ENCODE measurements at places on chromosomes 5 and 9.

- no peak for DNase-seq
These were observed 167.7 kb upstream of the MPDZ start for GRCh38 chr9:13446938-13447842.

GRCh38 chr5:3460416-3460815 is 135.2 kb upstream of the IRX1 start:
- no peak for DNase-seq

- DNase-seq, result no peak
These were observed 3.5 kb downstream of the SHB start for GRCh38 chr9:38065369-38066075.

DNA sequence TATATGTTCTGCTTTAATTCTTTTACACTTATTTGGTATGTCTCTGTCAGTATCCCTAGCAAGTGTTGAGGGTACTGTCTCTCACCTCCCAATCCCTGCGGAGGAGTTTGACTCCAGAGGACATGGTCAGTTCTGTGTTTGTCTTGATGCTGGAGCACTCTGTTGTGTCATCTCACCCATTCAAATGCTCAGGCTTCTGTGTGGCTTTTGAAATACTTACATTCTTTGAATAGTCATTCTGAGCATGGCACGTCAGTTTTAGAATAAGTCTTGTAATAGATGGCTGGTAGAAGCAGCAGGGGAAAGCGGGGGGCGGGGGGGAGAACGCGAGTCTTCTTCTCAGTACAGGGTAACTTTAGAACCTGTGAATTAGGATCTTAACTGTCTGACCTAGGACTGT is 12.3 kb downstream of the MAST4 start:
- no peak for DNase-seq

GRCh38 chr9:92728831-92729734 is 35.5 kb downstream of the BICD2 start:
- no peak for DNase-seq

DNA sequence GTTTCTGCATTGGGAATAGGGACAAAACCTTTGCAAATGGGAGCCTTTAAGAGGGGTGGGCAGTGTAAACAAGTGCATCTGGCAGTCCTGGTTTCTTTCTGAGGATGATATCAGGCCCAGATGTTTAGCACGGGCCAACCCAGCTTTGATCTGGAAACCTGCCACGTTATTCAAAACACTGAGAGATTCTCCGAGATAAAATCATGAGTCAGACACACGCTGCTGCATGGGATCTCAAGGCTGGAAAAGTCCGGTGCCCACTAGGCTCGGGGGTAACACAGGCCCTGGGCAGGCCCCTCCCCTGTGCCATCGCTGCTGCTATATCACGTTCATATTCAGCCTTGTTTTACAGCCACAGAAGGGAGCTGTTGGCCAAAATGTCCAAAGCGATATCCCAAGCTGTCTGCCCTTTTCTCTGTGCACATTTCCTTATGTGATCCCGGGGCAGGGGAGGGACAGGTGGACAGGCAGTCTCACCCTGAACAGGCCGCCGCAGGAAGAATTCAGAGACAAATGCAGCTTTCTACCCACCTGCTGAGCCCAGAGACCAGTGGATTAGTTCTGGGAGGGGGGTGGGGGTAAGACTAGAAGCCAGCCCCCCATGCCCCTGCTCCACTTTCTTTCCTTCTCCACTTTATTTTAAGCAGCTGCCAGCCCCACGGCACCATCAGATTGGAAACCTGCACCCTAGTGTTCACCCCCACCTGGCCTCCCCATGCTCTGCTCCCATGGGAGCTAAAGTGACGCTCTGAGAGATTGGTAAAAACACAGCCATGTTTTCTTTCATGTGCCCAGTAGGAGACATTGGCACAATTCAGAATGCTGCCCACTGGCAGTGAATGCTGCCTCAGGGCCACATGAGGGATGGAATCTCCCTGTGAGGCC is 63.1 kb downstream of the TMOD1 start:
- DNase-seq, result no peak

All from iPS DF 6.9 (cell line).